ENCODE measurements at places on chromosomes 3 and 15. TPM values are rescaled to one million over a fixed set of nuclear protein-coding genes. Genes with fewer than 3 reads are reported as not detected.

DNA sequence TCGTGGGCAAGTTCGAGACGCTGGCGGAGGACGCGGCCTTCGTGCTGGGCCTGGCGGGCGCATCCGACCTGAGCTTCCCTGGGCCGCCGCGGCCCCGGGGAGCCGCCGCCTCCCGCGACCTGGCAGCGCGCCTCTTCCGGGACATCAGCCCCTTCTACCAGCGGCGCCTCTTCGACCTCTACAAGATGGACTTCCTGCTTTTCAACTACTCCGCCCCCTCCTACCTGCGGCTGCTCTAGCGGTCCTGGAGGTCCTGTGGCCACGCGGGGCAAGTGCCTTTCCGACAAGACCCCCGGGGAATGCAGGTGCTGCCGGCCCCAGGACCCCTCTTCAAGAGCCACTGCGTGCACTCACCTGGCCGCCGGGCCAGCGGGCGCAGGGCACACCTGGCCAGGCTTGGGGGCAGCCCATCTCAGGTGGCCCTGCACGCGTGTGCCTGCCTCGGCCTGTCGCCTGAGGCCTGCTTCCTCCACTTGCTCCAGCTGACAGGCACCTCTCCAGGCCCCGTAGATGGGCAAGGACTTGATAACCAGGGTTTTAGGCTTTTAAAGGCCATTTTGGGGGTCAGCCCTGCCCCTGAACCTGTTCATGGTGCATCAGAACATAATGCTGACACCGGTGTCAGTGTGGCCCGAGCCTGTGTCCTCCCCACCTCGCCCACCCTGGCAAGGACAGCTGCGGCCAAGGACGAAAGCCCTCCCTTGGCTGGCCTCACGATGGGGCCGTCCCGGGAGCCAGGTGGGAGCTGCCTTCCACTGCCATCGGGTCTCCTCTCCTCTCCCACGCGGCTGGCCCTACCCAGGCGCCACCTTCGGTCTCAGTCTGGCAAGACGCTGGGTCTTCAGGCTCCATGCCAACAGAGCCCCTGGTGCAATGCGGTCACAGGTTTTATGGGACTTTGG, 16.1 kb downstream of the C3orf22 start:
- peak; percentile 70 for DNase-seq

- no peak for DNase-seq
These were observed 166.9 kb downstream of the ADAMTS17 start for GRCh38 chr15:100174904-100175275.

DNA sequence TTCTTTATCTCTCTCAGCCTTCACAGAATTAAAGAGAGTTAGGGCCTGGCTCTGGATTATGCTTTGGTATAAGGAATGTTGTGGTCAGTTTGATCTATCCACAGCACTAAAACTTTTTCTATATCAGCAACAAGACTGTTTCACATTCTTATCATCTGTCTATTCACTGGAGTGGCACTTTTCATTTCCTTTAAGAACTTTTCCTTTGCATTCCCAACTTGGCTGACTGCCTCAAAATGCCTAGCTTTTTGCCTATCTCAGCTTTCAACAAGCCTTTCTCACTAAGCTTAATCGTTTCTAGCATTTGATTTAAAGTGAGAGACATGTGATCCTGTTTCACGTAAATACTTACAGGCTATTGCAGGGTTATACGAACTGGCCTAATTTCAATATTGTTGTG, 471.8 kb downstream of the GBE1 start:
- DNase-seq, result no peak

DNA sequence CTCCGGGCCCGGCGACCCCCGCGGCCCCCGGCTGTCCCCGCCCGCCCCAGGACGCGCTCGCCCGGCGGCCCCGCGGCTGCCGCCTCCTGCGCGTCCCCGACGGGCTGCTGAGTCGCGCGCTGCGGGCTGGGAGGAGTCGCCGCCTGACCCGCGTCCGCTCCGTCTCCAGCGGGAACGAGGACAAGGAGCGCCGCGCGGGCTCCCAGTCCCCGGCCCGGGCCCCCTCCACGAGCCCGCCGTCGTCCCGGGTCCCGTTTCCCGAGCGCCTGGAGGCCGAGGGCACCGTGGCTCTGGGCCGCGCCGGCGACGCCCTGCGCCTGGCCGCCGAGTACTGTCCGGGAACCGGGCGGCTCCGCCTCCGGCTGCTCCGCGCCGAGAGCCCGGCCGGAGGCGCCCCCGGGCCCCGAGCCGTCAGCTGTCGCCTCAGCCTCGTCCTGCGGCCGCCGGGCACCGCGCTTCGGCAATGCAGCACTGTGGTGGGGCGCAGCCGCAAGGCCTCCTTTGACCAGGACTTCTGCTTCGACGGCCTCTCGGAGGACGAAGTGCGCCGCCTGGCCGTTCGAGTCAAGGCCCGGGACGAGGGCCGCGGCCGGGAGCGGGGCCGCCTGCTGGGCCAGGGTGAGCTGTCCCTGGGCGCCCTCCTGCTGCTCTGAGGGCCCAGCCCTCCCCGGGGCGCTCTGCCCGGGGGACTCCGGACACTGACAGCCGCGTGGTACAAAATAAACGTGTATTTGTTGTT, 1.5 kb downstream of the C2CD4A start:
- no peak for DNase-seq

DNA sequence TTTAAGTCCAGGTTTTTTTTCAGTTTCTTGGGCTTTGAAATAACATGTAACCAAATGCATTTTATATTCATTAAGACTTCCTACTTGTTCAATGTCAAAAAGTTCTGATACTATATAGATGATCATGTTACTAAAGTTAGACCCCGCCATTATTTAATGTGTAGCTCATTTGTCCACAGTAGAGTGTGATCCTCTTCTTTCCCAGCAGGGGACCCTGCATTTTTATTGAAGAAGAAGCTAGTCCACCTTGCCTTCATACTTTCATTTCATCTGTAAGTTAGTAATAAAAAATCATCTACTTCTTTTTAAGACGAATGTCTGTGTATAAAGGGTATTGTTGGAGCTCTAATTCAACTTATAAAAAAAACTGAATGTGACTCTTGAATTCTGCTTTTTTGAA, 404.6 kb downstream of the SI start:
- DNase-seq, result no peak

- DNase-seq, result no peak
These were observed 285.9 kb upstream of the VEPH1 start for GRCh38 chr3:157789162-157789561.

APBA2 gene
- 8.8 TPM for total RNA-seq

GRCh38 chr15:41861736-41862356, 23.2 kb downstream of the PLA2G4B start:
- DNase-seq, result no peak

DNA sequence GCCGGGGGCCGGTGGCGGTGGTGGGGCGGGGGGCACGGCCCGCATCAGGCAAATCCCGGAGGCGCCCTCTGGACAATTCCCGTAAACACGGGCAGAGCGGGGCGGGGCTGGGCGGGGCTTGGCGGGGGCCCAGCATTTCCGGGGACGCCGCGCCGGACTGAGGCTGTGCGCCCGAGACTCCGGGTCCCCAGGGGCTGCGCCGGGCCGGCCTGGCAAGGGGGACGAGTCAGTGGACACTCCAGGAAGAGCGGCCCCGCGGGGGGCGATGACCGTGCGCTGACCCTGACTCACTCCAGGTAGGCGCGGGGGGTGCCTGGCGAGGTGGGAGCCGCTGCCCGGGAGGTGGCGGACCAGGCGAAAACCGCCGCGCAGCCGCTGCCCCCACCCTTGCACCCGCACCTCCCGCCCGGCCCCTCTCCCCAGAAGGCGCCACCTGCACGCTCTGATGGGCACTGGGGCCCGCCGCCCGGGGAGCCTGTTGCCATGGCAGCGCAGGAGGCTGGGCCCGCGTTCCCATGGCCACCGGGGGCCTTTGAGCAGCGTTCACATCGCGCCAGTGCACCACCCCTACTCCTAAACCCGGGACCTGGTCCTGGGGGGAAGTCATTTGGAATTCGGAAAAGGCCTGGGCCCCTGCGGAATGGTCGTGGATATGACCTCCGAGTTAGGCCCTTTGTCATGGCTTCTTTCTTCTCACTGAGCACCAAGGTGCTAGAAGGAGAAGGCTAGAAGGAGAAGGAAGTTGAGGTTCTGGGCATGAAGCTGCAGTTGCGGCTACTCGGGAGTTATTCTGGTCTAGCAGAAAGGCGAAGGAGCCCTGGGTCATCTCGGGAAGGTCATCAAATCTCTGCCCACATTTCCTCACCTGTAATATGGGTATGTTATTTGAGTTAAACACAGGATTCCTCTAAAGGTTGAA, 16.1 kb upstream of the SEMA4B start:
- DNase-seq, result peak; percentile 93

DNA sequence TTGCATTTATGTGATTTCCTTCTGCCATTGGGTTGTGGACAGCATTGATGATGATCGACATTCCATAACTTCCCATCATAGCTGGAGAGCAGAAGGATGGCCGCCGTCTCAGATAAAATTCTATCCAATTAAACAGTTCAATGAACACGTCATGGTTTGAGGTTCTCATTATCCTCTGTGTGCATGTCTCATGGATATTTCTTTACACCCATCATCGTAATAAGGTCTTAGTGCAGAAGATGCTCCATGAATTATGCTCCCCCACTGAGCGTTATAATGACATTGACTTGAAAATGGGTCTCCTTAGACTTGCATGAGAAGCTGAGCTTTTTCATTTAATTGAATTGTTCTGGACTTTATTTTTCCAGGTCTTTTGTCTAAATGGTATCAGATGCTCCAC, 92.1 kb downstream of the TRIM42 start:
- DNase-seq, result no peak

GABRB3 gene
- under 0.01 TPM for total RNA-seq

DNA sequence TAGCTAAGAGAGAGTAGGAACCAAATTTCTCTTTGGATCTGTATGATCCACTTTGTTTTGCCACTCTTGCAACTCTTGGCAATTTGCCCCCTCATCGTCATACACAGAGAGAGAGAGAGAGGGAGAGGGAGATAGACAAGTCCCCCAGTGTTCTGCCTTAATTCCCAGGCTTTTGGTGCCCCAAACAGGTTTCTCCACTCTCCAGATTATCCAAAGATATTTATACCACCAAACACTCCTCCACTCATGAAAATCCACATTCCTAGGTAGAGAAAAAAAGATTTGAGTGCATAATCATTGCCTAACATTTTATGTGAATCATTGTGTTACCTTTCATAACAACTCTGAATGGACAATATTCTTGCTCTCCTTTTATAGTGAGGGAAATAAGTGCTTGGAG, 15.3 kb downstream of the ACP3 start:
- DNase-seq, result peak; percentile 43

RPL29 gene
- 862 TPM for total RNA-seq

GRK7 gene
- total RNA-seq, result not detected

- DNase-seq, result no peak
These were observed 13.6 kb upstream of the CORO2B start for GRCh38 chr15:68565234-68565633.

- DNase-seq, result peak; percentile 61
These were observed 418.9 kb upstream of the NAALADL2 start for GRCh38 chr3:174440253-174440701.

DAPK2 gene
- total RNA-seq, result 23.5 TPM

DNA sequence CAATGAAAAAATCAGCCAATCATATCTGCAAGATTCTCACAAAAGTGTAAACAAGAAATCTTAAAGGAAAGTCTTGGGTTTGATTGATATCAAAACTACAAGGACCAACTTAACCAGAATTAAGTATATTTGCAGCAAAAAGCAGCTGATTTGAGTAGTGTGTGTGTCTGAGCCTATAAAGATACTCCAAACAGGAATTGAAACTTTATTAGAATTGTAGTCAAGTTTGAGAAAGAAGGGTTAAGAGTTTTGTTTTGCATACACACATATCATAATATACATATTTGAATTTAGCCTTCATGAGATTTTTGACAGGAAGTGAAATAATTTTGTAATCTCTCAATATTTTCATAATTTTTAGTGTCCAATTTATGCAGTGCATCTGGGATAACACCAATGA, 300.1 kb downstream of the NAALADL2 start:
- DNase-seq, result no peak

- no peak for DNase-seq
These were observed 143.5 kb upstream of the NECTIN3 start for GRCh38 chr3:110928016-110928662.

DNA sequence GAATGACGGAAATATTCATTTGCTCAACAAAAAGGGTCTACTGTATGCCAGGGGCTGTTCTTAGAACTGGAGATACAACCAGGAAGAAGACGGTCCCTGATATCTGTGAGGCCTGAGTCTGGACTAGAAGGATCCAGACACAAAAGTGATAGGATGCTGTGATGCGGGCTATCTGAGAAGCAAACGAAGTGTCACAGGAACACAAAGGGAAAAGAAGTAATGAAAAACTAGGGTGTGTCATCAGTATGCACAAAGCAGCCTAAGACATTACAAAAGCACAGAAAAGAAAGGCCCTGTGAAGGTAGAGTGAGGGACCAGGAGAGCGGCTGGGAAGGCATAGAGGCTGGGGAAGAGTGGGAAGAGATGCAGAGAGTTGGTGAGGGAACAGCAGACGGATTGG, 63.3 kb upstream of the C3orf80 start:
- DNase-seq, result no peak

- DNase-seq, result no peak
These were observed 34.9 kb upstream of the GPR160 start for GRCh38 chr3:170002879-170003278.

- peak; percentile 80 for DNase-seq
These were observed 71.1 kb upstream of the BLM start for GRCh38 chr15:90645873-90646575.

DNA sequence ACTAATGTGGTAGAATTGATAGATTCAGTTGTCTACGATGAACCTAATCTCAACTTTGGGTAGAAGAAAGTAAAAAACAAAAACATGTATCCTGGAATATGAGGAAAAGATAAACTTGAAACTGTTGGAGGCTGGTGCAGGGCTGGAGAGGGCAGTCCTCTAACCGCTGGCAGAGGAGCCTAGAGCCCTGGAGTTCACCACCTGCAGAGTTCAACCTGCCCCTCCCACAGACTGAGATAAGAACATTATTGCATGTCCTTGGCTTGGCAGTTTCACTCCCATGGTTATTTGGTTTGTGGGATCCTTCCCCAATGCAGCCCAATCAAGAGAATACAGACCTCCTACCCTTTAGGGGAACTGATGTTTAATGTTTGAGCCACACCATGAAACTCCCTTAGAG, 53.2 kb upstream of the GATM start:
- no peak for DNase-seq

GRCh38 chr3:189841473-189842205, 210.4 kb downstream of the TP63 start:
- DNase-seq, result peak; percentile 37

SLC6A1 gene
- not detected for total RNA-seq

PRRT3 gene
- 3.5 TPM for total RNA-seq

- DNase-seq, result no peak
These were observed 171.8 kb downstream of the SMAD6 start for GRCh38 chr15:66873856-66874255.

DNA sequence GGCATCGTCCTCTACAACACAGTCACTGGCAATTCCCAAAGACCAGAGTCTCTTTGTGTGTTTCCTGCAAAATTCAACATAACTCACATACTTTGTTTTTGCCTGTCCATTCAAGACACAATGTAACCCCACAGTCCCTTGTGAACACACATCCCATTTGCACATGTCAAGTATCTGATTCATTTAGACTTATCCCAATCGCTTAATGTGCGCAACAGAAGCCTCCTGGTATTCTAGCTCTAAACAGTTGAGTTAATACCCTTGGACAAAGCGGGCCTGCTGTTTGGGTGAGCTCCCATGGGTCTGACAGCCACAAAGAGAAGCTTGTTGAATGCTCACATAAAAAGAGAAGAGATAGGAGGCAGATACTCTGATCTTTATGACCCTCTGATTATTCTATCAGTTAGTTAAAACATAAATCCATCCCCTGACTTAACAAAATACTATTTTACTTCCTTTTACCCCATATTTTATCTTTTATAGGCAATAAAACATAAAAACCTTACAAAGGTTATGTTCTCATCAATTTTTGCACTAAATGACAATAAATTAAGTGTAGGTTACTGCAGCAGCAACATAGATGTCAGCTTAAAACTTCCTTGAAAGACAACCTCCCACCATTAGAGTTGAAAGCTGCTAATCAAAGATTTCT, 79.4 kb downstream of the ANXA2 start:
- DNase-seq, result no peak

TMEM212 gene
- not detected for total RNA-seq

All from osteoblast (primary cell).